Activated CD4-positive, CD25-positive, alpha-beta regulatory T cell treated with anti-CD3 and anti-CD28 coated beads, Interleukin-2, amount 50 U/mL, for 16 hours (primary cell): ENCODE measurements at places on chromosomes 7 and 10.

DNA sequence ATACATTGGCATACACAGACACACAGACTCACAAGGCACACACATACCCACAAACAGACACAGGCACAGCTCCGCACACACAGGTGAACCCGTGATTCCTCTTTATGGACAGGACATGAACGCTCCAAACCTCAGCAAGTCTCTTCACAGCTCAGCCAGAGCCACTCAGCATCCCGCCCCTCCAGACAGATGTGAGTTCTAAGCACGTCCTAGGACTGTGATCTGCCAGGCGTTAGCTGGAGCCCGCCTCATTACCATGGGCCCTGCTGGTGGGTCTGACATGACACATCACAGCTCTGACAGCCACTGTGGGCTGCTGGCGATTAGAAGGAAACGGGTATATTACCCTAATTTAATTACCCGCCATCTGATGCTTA lies 176.7 kb upstream of the PPP2R2D start:
- DNase-seq, result no peak

DNA sequence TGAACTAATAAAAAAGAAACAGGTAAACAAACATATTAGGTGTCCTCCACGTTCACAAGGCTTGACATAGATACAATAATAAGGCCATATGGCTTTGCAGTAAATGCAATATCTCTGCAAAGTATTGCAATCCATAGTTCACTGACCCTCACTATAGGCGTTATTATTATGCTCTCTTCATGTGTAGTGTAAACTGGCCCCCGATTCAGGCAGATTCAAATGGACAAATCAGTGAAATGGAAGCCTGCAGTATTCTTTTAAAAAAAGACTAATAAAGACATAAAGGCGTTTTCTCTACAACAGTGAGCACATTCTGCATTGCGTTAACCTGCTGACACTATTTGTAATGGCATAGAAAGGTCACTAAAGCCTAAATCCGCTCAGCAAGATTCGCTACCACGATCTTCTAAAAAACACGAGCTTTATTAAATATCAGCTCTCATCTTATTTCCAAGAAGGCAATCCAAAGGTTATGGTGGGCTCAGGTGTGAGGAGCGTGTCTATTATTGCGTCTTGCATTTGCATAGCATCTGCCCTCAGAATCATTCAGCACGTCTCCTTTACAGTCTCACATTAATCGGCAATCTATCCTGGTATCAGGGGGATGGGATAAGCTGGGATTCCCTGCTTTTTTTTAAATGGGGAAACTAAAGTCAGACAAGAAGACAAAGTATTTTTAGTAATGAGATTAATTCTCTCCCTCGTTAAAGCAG lies 36.2 kb downstream of the FRMD4A start:
- DNase-seq, result no peak

- DNase-seq, result no peak
Measured at GRCh38 chr10:7957591-7957990, 96.9 kb upstream of the GATA3 start.

DNA sequence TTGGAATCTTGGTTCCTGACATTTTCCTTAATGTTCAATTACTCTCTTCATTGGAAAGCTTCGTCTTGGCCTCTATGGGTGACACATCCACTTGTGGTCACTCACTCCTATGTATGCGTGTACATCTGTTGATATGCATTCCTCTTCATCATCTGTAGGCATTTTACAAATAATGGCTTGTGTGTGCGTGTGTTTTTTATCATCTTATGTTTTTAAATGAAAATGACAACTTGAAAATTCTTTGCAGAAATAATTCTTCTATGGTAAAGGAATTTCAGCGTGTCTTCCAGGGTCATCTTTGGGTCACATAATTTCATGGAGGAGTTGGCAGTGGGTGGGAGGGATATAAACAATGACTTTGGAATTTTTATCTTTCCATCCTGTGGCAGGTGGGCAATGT lies 925.1 kb downstream of the LRMDA start:
- no peak for DNase-seq

DNA sequence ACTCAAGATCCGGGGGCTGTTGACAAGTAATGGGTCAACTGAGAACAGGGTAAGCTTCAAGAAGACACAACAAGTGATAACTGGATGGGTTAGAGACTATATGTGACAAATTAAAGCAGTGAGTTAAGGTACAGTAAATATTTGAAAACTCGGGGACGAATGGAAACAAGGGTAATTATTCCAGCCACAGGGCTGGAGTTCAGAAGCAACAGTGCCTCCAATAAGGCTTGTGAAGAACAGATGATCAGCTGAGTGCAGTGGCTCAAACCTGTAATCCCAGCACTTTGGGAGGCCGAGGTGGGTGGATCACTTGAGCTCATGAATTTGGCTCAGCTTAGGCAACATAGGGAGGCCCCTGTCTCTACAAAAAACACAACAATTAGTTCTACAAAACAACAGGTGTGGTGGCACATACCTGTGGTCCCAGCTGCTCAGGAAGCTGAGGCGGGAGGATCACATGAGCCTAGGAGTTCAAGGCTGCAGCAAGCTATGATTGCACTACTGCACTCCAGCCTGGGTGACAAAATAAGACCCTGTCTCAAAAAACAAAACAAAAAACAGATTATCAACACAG lies 20.5 kb upstream of the DLD start:
- DNase-seq, result no peak

DNA sequence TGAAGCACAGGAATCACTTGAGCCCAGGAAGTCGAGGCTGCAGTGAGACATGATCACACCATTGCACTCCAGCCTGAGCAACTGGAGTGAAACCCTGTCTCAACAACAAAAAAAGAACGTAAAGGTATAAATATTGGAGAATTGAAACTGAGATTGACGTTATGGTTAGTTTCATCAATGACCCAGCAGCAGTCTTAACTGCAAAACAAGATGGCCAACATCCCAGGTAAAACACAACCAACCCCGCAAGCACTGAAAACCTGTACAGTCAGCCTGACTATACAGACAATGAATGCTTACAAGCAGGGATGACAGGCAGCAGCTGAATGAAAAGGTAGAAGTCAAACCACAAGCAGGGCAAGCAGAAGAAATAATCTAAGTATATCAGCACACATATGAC lies 34.7 kb downstream of the WAPL start:
- no peak for DNase-seq

- DNase-seq, result no peak
Measured at GRCh38 chr10:83820033-83820432, 319.3 kb upstream of the GHITM start.
